Umbilical cord (tissue), 2 donors: ENCODE measurements at places on chromosomes 6 and 20. TPM values are rescaled to one million over a fixed set of nuclear protein-coding genes. Genes with fewer than 3 reads are reported as not detected.

The TPMT gene
- total RNA-seq: 7.7 TPM

The DEFB126 gene
- not detected for total RNA-seq

The FOXQ1 gene
- not detected for total RNA-seq

The SLPI gene
- 2.4 TPM for total RNA-seq

The SCAF8 gene
- 43.6 TPM for total RNA-seq

DNA sequence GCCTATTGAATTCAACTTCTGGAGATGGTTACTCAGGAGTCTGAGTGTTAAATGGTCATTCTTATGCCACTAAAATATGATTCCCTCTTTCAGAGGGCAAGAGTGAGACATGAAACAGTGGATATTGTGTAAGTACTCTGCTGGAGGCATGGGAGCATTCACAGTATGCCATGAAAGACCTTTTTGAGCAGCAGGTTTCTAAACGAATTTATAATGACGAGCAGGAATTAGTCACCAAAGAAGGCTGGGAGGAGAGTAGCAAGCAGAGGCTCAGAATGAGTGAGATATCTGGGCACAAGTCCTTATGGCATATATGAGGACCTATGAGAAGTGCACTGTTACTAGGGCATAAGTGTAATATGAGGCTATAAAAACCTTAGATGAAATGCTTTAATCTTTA is 10.9 kb upstream of the MYB start:
- DNase-seq: no peak

GRCh38 chr6:18506382-18507017 is 119.3 kb downstream of the RNF144B start:
- no peak for DNase-seq

DNA sequence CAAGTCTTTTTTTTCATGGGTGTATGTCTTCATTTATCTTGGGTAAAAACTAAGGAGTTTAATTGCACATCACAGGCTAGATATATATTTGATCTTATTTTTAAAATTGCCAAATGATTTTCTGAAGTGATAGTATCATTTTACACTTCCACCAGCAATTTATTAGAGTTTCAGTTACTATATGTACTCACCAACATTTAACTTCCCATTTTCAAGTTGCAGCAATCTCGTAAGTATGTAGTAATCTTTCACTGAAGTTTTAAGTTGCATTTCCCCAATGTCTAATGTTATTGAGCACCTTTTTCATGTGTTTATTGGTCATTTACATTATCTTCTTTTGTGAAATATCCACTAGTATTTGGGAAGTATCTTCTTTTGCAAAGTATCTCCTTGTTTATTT is 277.4 kb upstream of the CNR1 start:
- no peak for DNase-seq

DNA sequence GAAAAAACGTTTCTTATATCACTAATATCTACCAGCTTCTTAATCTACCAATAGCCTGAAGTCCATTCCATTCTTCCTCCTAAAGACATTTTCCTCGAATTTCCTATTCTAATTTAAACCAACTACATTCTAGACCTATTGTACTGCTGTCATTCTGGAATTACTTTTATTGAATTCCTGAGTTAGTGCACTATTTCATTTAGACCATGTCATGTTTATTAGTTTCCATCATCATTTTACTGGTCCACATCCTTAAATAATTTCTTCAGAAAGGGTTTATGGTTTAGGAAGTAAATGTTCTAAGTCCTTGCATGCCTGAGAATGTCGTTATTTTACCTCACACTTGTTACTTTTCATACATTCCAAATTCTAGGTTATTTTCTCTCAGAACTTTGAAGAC is 13.2 kb downstream of the LCA5 start:
- DNase-seq: no peak
